NK-92 treated with Interleukin-12 subunit alpha and Interleukin-12 subunit beta, amount 100 ng/mL, for 24 hours (cell line): ENCODE measurements at places on chromosomes 16 and 17.

GRCh38 chr16:58013201-58013956 is 12.2 kb downstream of the USB1 start:
- no peak for DNase-seq

DNA sequence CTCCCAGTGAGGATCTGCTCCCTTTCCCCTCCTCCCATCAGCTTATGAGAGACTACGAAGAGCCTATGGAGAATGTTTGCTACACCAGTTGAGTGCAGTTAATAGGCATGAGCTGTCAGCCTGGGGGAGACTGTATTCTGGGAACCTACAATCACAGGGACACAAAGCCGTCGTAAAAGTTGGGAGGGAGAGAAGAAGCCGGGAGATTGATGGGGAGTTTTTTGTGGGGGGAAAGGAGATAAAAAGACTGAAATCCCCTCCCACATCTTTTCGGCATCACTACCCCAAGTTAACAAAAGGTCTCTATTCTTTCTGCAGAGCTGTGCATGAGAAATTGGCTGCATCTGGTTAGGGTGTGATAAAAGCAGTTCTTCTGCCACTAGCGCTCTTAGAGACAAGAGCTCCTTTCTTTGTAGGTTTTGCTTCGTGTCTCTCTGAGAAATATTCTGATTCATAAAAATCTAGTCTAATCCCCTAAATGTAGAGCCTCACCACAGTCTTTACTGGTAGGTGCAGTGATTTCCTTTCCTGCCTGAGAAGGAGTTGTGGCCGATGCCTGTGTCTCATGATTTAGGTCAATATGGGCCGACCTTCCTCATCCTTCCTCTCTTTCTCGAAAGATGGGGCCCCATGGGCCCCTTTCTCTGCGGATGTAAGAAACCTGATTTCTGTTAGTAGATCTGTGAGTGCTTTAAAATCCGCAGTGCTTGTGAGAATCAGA is 77.4 kb downstream of the BPTF start:
- DNase-seq = no peak

- DNase-seq = no peak
Measured at GRCh38 chr17:79593636-79594035, 17.2 kb downstream of the RBFOX3 start.

- peak; percentile 20 for DNase-seq
Measured at GRCh38 chr17:55717898-55718735, 4.5 kb downstream of the TMEM100 start.

DNA sequence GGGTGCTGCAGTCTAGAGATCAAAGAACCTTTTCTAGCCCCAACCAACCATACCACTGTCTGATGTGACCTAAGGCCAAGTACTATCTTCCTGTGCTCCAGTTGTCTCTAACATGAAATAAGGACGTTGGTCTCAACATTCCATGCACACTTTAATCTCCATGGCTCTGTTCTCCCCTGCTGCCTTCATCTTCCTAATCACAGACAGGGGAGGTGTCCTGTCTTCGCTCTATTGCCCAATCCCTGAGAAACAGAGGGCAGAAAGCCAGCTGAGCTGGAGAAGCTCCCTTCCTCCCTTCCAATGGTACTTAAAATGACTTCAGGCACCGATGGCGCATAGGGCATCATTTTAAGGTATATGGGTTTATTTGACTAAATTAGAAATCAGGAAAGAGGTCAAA is 148.9 kb upstream of the GNAO1 start:
- no peak for DNase-seq

- no peak for DNase-seq
Measured at GRCh38 chr17:40194821-40195220, 17.6 kb downstream of the RAPGEFL1 start.

DNA sequence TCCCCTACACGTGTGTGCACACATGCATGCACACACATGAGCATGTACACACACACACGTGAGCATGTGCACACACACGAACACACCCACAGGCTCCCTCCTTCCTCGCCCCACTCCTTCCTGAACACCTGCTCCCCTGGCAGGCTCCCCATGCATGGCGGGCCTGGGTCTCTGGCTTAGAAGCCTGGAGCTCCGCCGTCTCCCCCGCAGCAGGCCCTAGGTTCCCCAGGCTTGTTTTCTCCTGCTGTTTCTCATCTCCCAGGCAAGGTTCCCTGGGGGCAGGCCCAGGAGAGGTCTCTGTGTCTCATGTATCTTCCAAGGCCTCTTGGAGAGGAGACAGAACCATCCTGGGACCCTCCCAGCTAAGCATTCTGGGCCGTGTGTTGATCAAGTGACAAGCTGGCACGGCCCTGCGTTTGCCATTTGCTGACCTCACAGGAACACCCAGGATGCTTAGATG is 202.3 kb upstream of the CIBAR2 start:
- DNase-seq = no peak

GRCh38 chr16:9050102-9050830 is 41.2 kb upstream of the HAPSTR1 start:
- DNase-seq = no peak

GRCh38 chr17:35376245-35376644 is 2.8 kb upstream of the SLFN11 start:
- no peak for DNase-seq

GRCh38 chr17:385178-385835 is 32.7 kb upstream of the RPH3AL start:
- no peak for DNase-seq

DNA sequence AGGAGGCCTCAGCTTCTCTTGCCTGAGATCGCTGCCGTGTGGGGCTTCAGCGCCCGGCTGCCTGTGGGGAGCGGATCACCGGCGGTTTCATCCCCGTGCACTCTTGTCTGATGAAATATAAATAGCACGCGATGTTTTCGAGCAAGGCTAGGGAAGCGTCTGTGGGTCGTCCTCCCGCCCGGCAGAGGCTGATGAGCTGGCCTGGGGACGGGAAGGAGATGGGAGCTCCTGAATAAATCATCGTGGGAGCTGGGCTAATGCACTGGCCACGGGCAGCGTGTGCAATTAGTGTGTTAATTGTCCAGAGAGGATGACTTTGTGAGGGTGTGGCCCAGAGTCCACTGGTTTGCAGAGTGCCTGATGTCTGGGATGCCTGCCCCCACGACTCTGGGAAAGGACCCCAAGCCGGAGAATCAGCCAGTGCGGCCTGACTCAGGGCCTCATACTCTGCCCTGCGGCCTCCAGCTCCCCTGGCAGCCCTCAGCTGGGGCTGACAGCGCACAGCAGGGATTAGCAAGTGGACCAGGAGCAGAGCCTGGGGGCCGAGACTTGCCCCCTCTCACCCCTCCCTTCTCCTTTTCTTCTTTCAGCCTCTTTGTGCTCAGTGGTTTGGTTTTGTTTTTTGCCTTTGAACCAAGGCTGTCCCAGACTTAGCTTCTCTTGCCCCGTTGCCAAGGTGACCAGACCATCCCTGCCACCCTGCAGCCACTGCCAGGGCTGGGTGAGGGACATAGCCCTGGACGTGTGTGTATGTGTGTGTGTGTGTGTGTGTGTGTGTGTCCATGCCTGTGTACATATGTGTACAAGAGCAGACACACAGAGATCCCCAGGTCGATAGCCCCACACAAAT is 21.4 kb downstream of the KCNJ12 start:
- no peak for DNase-seq

DNA sequence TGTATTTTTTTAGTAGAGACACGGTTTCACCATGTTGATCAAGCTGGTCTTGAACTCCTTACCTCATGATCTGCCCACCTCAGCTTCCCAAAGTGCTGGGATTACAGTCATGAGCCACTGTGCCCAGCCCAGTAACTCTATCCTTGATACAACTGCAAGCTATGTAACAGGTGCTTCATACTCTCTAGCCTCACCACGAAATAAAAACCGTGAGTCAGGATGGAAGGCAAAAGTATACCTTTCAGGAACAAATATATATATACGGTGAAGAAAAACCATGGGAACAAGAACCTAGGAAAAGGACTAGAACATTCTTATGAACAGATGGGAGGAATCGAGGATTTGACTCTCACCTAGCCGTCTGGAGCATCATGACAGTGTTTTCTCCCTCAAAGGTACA is 9.6 kb upstream of the FBF1 start:
- DNase-seq = no peak

DNA sequence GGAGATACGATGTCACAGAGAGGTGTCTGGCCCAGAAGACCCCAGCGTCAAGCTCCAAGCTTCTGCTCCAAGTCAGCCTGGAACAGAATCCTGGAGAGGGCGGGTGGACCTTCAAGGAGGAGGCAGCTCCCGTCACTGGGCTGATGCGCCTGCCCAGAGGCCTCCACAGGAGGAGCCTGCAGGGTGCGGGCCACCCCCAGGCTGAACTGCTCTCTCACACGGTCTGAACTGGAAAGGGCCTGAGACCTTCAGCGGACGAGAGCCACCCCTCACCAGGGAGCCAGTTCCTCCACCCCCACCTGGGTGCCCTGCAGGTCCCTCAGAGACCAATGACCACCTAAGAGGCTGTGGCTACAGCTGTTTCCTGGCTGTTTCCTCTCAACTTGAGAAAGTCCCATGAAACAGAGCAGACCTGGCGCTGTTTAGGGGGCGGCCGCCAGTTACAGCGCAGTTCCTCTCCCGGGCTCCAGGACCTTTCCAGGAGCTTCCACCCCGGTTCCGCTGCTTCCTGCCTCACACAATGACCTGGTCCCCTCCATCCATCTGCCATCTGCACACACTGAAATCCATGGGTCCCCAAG is 36.0 kb upstream of the KLHDC4 start:
- no peak for DNase-seq

- no peak for DNase-seq
Measured at GRCh38 chr16:3144321-3144983, 9.6 kb downstream of the ZNF213 start.

DNA sequence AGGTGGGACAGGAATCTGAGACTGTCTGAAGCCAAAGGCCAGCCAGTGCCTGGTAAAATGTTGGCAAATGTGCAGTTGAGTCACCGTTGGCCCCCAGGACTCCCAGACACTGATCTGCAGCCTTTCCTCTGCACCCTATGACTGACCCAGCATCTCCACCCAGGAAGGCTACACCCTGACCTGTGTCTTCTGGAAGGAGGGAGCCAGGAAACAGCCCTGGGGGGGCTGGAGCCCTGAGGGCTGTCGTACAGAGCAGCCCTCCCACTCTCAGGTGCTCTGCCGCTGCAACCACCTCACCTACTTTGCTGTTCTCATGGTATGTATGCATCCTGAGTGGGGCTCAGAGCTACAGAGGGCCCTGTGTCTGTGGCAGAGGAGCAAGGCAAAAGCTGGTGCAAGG is 24.0 kb downstream of the ADGRG5 start:
- DNase-seq = no peak

DNA sequence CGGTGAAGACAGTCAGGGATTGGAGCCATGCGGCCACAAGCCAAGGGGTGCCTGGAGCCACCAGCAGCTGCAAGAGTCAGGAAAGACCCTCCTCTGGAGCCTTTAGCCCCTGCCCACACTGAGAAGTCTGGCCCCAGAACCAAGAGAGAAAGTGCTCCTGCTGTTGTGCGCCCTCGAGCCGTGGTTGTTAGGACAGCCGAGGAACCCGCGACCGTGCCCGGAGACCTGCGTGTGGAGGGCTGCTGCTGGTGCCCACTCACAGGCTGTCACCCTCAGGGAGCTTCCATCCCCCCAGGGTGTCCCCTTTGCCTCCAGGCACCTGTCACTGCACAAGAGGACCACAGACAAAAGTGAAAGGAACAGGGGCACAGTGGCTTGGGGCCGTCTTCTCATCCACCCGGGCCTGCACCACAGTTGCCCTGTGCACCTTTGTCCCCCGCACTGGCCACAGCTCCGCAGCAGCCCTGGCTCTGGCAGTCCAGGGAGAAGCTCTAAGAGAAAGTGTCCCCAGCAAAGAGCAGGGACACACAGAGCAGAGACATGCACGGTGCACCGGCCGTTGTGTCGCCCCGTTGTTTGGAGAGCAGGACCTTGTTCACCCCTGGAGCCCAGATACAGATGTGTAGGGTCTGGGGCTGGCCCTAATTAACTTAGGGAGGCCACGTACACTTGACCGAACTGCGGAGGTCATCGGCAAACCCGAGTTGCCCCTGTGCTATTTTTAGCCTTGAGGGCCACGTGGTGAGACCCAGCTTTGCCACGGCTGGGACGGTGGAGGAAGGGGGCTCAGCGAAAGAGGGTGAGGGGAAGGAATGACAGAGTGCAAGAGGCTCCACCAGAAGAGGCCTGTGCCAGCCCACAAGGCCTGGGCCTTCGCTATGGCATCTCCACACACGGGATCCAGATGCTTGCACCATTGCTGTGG is 329.2 kb downstream of the C16orf95 start:
- no peak for DNase-seq

DNA sequence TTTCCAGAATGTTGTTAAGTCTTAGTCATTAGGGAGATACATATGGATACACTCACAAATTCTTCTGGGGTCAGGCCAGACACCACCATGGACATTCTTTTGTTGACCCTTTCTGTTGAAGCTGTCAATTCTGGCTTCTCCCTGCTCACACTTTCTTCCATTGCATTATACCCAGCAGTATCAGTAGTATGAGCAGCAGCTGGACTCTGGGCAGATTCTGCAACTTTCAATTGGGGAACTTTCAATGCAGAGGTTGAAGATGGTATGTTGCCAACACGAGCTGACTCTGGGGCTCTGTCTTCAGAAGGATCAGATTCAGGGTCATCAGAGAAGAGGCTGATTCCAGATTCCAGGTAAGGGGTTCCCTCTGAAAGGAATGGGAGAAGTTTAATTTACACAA is 45.8 kb downstream of the RND2 start:
- no peak for DNase-seq

DNA sequence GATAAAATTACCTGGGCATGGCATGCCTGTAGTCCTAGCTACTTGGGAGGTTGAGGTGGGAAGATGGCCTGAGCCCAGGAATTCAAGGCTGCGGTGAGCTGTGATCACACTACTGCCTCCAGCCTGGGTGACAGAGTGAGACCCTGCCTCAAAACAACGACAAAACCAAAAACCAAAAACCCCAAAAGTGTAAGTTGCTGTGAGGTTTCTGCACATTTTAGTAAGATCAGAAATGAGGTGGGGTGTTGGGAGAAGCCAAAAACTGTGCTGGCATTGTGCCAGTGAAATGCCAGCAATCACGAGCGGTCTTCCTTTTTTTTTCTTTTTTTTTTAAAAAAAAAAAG is 114.6 kb downstream of the PITPNC1 start:
- DNase-seq = no peak
